Panc1 (cell line): ENCODE measurements at places on chromosomes 2 and 18. TPM values are rescaled to one million over a fixed set of nuclear protein-coding genes. Genes with fewer than 3 reads are reported as not detected.

DNA sequence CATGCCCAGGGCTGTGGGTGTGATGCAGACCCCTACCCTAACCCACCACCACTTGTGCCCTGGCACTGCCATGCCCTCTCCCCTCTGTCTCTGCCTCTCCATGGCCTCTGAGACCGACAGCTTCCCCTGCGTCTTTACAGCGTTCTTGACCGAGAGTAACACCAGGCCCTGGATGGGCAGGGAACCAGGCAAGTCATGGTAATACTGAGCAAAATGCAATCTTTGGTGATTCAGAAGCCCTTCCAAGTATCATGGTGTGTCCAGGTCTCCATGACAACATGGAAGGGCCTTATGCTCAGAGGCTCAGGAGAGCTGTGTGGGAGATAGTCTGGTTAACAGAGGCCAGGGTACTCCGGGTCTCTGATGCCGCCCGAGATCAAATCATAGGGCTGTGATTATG lies 176.1 kb downstream of the KLHL29 start:
- no peak for DNase-seq

GRCh38 chr2:197327472-197328098 lies 17.0 kb upstream of the ANKRD44 start:
- DNase-seq, result no peak

DNA sequence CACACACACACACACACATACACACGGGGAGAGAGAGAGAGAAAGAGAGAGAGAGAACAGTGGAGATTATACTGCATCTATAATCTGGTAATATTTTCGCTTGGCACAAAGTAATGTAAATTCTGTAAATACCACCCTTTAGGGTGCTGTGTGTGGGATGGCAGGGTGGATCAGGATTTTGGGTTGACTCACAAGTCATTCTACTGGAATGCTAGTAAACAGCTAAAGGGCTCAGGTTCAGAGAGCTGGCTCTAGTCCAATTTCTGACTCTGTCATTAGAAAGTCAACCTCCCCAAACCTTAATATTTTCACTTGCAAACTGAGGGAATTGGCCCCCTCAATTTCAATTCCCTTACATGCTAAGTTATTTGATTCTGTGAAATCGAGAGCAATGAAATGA lies 308.3 kb downstream of the TSN start:
- no peak for DNase-seq

GRCh38 chr2:3265981-3266924 lies 111.4 kb downstream of the EIPR1 start:
- DNase-seq, result no peak

Gene FARSB
- 31.6 TPM for total RNA-seq

Gene MC4R
- total RNA-seq, result not detected
